ENCODE measurements at places on chromosomes 11 and 22. TPM values are rescaled to one million over a fixed set of nuclear protein-coding genes. Genes with fewer than 3 reads are reported as not detected.

The KRTAP5-9 gene
- polyA plus RNA-seq, result 0.34 TPM

The BCL2L13 gene
- polyA plus RNA-seq, result 38.3 TPM

The OR10A2 gene
- polyA plus RNA-seq, result not detected

The NPAS4 gene
- polyA plus RNA-seq, result 0.07 TPM

The SYNGR1 gene
- 17.6 TPM for polyA plus RNA-seq

The OR4X1 gene
- polyA plus RNA-seq, result not detected

The OR51Q1 gene
- polyA plus RNA-seq, result not detected

The HTR3A gene
- not detected for polyA plus RNA-seq

The FAM83F gene
- polyA plus RNA-seq, result 0.11 TPM

The TUBA8 gene
- 22.4 TPM for polyA plus RNA-seq

The MIOX gene
- not detected for polyA plus RNA-seq

All from muscle of arm (tissue), 14 donors.